ENCODE measurements at places on chromosomes 3 and 15. TPM values are rescaled to one million over a fixed set of nuclear protein-coding genes. Genes with fewer than 3 reads are reported as not detected.

- no peak for DNase-seq
These were observed 48.9 kb downstream of the TLE3 start for GRCh38 chr15:70048578-70049514.

DNA sequence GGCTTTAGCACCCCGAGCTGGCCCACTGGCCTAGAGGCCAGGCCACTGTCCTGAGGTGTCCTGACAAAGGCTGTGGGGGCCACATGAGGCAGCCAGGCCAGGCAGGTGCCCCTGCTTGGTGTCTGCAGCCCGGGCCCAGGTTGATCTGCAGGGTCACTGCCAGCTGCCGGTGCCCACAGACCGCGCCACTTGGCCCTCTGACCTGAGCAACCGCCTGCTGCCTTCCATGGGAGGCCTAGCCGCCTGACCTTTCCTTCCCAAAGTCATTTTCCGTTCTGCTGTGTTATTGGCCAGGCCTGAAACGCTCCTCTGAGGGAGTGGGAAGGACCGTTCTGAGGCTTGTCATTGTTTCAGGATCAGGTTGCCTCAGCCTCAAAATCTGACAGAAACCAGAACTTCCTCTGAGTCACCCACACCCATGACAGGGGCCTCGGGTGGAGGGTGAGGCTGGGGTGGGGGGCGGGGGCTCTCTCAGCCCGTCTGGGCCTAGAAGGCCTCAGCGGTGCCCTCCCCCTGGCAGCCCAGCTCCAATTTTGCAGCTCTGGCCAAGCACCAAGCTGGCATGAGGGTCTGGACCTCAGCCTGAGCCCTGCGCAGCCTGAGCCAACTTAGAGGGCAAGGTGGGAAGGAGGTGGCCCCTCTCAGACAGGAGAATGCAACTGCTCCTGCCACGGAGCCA lies 140.7 kb upstream of the MEF2A start:
- DNase-seq = peak; percentile 40

The ASB14 gene
- not detected for total RNA-seq

The ARNT2 gene
- total RNA-seq = 5.8 TPM

DNA sequence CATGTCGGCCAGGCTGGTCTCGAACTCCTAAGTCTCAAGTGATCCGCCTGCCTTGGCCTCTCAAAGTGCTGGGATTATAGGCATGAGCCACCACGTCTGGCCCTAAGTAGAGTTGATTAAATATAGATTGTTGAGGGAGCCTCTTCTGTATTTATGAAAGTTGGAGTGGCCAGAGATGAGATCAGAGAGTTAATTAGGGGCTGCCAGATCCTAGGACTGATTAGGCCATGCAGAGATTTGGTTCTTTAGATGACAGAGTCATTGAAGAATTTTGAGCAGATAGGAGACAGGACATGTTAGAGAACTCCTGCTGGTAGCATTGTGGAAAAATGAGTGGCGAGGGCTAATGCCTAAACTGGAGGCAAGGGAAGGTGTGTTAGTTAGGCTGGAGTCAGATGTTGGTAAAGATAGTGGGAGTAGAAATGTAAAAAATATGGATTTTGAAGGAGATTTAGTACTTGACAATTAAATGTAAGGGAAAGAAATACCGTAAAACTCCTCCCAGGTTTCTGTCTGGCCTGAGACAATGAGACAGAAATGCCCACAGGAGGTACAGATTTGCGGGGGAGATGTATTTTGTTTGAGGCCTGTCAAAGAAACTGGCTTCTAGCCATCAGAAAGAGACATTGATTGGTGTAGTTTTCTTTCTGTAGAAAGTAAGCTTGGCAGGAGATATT lies 23.4 kb downstream of the SACM1L start:
- no peak for DNase-seq

DNA sequence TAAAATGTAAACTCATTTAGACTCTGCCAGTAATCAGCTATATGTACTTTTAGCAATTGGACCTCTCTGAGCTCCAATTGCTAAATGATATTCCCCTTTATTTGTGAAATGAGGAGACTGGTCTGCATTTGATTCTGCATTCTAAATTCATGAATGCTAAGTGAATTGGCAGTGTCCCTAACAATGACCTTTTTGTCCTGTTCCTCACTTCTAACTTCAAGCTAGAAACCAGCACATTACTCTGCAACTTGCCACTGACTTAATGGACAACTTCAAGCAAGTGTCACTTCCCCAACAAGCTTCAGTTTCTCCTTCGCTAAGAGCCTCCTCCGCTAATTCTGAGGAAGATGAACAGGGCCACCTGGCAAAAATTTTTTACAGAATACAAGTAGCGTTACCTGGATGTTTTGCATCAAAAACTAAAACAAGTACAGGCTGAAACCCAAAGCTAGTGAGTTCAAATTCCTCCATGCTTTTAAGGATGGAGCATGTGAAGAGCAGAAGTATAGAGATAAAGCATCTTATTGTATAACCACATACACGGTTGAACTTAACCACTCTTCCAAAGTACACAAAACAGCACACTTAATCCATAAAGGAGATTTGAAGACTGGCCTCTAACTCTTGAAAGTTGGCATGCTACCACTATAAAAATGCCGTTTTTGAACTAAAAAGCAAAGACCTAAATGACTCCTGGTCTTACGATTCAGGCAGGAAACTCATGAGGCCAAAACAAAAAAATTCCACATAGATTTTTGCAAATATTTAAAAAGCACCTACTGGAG lies 207.6 kb downstream of the MAGI1 start:
- no peak for DNase-seq

- DNase-seq = no peak
These were observed 35.9 kb upstream of the ZNF774 start for GRCh38 chr15:90316139-90316538.

DNA sequence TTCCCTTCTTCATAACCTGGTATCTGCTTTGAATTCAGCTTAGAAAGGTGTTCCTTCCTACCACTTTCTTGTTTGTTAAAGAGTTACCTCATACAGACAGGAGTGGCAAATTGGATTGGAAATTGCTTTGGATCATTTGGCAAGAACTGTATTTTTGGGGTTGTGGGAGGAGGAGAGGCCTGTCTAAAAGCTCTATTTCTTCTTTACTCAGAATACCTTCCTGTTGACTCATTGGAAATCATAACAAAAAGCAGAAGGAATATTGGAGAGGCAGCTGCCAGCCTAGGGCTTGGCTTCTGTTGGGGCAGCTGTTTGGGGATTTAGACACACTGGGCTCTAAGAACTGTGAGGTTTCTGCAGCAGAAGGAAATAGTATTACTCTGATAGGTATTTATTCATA lies 14.2 kb downstream of the IQGAP1 start:
- no peak for DNase-seq

DNA sequence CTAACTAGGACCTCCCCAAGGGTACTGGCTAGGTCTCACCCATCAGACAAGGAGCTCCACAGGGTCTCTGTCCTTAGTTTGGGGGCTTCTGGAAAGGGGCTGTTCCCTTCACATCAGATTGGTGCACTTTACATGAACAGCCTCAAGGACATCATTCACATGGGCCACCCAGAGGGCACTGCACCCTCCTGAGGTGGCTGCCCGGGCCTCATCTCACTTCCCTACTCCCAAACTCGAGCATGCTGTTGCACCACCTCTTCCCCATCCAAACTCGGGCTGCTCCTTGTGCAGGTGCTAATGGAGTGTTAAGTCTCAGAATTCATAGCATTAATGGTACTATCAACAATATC lies 48.1 kb downstream of the RAB11A start:
- no peak for DNase-seq

DNA sequence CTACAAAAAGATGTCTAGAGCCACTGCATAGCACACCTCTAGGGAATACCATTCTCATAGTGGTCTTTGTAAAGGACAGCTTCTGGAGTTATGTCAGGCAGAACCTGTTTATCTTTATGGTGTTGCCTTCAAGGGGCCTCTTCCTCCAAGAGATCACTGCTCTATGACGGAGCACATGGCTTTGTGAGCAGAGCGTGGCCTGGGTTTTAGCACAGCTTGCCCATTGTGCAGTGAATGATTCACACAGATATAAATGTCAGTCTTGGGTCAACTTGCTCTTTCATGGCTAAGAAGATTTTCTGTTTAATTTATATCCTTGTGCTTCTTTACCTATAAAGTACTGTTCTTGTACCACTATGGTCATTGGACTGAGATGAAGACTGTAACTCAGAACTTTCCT lies 41.5 kb upstream of the RBMS3 start:
- DNase-seq = no peak

GRCh38 chr3:48503401-48504050 lies 448 bp downstream of the SHISA5 start:
- DNase-seq = peak; percentile 66

DNA sequence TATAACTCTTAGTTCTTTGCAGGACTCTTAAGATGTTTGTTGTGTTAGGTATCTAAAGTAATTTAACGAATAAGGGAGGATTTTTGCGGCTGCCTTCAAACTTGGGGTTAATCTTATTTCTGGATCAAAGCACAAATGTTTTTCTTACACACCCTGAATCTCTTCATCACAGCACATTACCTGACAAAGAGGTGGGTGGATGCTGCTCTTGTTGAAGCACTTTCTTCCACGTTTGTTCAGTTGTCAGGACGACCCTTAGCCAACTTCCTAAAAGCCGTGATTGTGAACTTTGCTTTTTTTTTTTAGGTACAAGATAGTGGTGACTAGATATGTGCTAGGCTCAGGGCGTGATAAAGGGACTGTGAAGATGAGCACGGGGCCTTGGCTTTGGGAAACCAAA lies 36.0 kb downstream of the YEATS2 start:
- DNase-seq = no peak

DNA sequence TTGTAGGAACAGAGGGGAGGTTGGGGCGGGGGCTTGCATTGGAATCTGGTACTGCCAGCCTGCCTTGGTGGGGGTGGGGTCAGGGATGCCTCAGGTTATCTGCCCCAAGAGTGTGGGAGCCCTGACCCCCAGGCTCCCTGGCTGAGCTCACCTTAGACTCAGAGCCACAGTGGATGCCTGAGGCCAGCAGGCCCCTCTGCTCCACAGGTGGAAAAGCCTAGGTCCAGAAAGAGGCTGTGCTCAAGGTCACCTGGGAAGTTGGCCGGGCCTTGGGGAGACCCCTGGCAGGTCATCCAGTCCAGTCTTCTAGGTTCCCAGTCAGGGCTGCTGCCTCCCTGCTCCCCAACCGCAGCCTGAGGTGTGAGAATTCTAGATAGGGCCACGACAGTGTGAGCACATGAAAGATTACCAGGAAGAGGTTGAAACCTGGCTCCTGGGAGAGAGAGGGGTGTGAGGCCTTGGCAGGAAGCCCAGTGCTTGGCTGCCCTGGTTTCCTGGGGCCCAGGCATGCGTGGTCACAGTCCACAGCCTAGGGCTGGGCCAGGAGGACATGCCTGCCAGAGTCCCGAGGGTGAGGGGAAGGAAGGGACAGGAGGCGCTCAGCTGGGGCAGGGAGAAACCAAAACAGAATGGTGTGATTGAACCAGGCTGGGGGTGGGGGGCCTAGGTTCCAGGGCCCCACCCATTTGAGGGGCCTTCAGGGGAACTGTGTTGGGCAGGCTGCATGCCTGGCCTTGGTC lies 4.9 kb downstream of the HDAC11 start:
- DNase-seq = no peak

DNA sequence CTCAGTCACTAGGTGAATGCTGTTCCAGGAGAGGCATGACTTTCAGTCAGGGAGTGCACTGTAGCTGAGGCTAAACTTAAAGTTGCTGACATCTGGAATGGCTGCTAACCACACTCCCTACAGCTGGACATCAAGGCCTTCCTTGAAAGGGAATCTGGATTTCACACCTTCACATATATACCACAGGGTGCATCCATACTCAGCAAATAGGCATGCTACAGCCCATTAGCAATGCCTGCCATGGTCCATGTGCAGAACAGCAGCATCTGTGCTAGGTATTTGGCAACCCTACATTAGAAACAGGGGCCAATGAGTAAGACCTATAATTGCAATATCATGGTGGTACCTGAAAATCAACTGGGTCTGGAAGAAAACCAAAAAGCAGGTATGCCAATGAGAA lies 74.8 kb downstream of the SNTN start:
- DNase-seq = no peak
